ENCODE measurements at places on chromosomes 16 and 17.

DNA sequence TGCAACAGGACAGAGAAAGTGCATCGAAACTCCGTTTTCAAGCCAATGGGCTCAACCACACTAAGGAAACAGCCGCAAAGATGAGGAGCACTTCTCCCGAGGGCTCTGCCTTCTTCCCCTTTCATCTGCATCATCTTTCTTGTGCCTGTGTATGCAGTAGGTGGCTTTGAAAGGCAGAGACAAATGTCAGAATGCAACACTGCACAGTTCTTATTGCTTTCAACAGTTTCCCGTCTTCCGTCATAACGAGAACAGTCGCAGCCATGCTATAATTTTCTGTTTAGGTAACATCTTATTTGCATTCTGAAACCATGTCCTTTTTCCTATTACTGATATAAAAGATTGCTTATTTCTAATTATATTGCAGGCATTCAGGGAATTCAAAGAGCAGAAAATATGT, 205.2 kb downstream of the SLC39A11 start:
- DNase-seq = no peak

GRCh38 chr17:50414808-50415207, 11.2 kb upstream of the ACSF2 start:
- DNase-seq = no peak

GRCh38 chr16:86621966-86622365, 43.6 kb downstream of the FOXL1 start:
- DNase-seq = no peak

DNA sequence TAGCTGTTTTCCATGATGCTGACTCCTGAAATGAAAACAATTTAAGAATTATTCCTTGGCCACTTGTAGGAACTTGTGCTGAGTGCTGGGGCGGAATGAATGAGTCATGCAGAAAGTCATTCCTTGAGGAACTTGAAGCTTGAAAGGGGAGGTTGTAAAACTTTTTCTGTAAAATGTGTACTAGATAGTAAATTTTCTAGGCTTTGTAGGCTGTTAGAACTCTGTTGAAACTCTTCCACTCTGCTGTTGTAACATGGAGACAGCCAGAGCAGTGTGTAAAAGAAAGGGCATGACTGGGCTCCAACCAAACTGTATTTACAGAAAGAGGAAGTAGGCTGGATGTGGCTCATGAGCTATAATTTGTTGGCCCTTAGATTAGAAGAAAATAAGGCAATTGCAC, 46.1 kb downstream of the ABCA8 start:
- DNase-seq = no peak

DNA sequence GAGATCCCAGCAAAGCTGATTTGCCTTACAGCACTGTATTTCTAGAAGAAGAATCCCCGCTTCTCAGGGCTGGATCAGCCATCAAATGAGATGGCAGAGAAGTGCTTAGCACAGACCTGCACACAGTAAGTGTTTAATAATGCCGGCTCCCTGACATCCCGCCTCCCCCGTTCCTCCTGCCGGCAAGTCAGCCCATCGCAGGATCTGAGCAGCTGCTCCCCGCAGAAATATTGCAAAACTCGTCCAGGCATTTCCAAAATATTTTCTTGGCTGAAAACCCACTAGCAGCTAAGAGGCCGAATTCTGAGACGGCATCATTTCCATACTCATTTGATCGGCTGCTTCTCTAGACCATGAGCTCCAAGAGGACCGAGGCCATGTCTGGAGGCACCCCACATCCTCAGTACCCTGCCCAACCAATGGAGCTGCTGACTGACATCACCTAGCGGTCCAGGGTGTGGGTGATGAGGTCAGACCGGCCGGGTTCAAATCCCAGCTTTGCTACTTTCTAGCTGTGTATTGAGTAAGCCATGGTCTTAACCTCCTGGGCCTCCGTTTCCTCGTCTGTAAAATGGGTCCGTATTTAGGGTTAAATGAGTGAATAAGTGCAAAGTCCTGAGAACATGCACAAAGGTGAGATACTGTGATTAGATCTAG, 251.5 kb downstream of the KATNIP start:
- DNase-seq = no peak

DNA sequence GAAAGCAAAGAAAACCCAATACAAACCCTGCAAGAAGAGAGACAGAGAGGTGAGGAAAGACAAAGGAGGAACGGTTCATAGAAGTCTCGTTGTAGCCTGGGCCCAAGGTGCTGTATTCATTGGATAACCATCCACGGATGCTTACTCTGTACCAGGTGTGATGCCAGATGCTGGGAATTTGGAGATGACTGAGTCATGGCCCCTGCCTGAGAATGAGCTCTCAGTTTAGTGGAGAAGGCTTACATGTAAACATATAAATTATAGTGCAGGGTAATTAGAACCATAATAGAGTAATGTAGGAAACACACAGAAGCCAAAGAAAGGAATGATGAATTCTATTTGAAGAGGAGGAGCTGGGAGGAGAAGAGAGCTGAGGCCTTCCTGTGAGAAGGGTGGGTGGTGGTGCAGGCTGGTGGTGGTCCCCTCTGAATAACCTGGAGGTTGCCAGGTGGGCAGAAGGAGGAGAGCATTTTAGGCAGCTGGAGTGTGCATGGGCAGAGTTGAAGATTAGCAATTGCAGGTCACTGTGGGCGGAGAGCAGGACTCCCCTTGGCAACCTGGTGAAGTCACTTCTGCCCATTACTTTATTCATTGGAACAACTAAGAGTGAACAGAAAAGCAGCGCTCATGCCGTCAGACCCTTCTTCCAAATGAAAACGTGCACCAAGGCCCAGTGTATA, 7.7 kb upstream of the ZG16 start:
- no peak for DNase-seq

GRCh38 chr16:85978291-85978775, 79.4 kb downstream of the IRF8 start:
- DNase-seq = no peak

GRCh38 chr16:66509576-66509975, 40.3 kb downstream of the TK2 start:
- no peak for DNase-seq

GRCh38 chr16:85722128-85722893, 28.6 kb downstream of the C16orf74 start:
- no peak for DNase-seq

- no peak for DNase-seq
These were observed 42.1 kb downstream of the ABHD15 start for GRCh38 chr17:29524692-29525091.

DNA sequence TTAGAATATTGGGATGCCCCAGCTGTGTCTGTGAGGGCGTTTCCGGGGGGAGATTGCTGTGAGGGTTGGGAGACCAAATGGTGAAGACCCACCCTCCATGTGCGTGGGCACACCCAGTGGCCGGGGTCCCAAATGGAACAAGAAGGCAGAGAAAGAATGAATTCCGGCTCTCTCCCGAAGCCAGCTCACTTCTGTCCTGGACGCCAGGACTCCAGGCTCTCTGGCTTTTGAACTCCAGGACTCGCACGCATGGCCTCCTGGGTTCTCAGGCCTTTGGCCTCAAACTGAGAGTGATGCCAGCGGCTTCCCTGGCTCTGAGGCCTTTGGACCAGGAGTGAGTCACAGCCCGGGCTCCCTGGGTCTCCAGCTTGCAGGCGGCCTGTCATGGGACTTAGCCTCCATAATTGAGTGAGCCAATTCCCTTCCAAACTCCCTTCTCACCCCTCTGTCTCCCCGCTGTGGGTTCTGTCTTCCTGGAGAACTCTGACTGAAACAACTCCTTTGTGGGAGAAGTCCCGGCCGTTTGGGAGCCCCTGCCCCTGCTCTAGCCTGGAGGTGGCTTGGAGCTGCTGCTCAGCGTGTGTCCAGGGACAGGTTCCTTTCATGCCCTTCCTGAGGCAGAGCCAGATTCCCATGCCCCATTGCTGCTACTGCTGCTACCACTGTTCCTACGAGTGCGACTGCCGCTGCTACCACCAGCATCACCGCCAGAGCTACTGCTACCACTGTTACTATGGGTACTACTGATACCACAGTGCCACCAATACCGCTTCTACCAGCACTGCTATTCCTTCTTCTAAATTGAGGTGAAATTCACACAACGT, 49.8 kb upstream of the CBX4 start:
- DNase-seq = no peak

DNA sequence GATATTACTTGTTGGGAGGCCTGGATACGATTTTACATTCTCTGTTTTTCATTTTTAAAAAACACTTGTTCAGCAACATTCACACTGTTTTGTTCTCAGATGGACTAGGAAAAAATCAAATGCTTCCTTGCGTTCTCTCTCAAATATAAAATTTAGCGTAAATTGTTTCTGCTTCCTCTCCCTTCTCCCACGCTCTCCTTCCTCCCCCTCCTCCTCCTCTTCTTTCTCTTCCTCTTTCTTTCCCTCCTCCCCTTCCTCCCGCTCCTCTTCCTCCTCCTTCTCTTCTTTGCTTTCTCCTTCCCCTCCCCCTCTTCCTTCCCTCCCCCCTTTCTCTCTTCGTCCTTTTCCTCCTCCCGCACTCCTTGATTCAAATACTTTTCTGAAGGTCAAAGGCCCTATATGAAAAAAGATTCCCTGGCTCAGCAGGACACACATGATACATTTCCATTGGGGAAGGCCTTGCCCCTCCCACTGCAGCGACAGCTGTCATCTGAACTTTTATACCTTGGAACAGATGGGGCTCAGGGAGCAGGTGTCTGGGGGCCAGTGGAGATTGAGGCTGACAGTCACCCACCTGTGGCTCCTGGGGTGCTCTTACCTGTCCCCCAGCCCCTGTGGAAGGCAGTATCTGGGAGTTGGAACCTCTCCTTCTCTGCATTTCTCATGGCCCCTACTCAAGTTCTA, 99.4 kb upstream of the SDK2 start:
- no peak for DNase-seq

DNA sequence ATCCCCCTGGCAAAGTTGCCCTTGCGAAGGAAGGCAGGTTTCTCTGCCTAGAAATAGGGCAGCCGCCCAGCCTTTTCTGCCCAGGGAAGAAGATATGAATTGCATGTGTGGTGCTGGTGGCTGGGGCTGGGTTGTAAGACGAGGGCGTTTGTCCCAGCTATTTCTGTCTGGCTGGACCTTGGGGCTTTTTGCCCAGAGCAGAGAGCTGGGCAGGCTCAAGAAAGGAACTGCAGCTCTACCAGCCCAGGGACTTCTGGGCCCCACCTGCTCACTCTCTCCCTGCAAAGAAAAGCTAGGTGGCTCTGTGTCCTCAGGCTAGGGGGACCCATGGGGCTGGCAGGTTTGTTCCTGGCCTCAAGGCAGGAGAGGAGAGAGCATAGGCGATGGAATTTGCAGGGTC, 586 bp downstream of the CACNG1 start:
- DNase-seq = no peak

DNA sequence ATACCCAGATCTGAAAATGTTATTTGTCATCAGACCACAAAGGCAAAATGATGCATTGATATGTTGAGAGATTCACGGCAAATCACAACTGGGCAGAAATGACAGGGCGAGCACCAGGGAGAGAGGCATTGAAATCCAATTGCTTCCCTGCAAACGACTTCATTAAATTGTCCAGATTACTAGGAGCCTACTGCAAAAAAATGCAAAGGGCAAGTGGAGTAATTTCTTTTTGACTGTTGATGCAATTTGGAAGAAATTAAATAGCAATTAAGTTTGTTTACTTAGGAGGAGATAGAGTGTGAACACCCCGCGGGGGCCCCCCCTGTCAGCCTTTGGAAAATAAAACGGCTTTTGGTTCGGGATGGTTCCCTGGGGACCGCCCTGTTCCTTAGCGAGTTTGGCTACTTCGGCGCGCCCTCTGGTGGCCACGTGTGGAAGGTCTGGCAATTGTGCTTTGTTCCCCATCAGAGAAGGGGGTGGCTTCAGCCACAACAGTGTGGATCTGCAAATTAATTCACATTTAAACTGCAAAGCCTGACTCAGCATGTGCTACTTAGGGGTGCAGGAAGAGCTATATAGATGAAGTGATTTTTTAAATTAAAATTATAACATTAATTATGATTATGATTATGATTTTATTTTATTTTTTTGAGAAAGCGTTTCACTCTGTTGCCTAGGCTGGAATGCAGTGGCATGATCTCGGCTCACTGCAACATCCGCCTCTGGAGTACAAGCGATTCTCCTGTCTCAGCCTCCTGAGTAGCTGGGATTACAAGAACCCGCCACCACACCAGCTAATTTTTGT, 14.5 kb upstream of the TMC7 start:
- peak; percentile 85 for DNase-seq

DNA sequence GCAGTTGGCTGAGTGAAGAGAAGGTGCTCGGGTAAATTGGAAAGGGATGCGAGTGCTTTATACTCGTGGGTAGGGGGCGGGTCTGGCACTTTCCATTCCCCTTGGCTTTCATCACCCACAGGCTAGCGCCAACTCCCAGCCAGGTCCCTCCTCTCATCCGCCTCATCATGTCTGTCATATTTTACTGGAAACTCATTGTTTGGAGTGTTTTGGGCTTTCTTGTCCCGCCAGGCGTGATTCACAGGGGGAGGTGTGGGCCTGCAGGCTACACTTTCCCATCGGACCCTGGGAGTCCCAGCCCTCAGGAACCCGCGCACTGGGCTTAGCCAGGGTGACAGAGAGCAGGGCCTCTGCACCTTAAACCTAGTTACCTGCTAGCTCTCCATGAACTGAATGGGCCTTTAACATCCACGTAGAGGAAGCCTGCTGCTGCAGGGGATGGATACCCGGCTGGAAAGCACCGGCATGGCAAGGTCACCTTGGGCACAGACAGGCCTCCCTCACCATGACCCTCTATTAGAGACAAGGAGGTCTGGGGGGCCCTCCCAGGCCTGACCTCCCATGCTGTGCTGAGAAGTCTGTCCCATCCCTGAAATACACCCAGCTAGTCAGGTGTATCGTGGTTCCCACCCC, at the start of gene KRT14:
Gene KRT14, minus strand, starts transcription at position 33 of the 633 bp plus-strand sequence. CDS start 61 bp downstream, outside the sequence.
- no peak for DNase-seq

DNA sequence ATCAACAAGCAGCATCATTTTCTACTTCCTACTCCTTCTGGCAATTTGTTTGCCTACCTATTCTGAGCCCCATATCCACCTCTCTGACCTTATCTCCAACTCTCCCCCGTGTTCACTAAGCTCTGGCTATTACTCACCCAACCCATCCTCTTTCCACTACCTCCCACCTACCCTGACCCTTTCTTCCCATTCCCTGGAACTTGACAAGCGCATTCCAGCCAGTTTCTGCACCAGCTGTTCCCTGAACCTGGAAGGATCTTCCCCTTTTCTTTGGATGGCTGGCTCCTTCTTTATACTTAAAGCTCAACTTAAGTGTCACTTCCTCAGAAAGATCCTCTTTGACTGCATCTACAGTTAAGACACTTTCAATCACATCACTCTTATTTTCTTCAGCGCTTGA, 2.2 kb downstream of the DCUN1D3 start:
- no peak for DNase-seq

DNA sequence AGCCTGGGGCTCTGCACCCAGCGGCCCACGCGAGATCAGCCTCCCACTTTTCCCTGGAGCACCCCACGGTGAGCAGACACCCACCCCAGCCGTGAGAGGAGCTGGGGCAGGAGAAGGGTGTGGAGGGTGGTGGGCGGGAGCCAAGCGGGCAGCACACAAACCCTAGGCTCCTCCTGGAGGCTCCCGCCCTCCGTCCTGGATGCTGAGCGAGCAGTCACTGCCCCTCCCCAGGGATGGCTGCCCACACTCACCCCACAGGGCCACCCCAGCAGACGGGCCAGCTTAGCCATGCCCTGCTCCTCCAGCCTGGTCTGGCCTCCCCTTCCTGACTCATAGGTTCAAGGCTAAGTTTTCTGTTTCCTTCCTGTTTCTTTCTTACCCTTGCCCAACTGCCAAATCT, 15.7 kb upstream of the ABCC3 start:
- no peak for DNase-seq

- DNase-seq = no peak
These were observed 90.9 kb upstream of the CACNG3 start for GRCh38 chr16:24165273-24165672.
